ENCODE measurements at places on chromosomes 12 and 14.

- DNase-seq: no peak
Measured at GRCh38 chr12:93827669-93828068, 150.5 kb downstream of the CRADD start.

- DNase-seq: no peak
Measured at GRCh38 chr14:98169170-98169587, 1102.8 kb downstream of the BCL11B start.

- peak; percentile 2 for DNase-seq
Measured at GRCh38 chr12:122730215-122731014, at the start of gene HCAR1. TSS of gene HCAR1 (minus strand) at chr12:122730844. CDS start at chr12:122730339, 505 bp downstream.

- DNase-seq: no peak
Measured at GRCh38 chr12:127263621-127264020, 1003.3 kb upstream of the TMEM132C start.

- no peak for DNase-seq
Measured at GRCh38 chr12:6049587-6049986, 74.9 kb downstream of the VWF start.

GRCh38 chr12:106780010-106780631, 5.6 kb downstream of the RIC8B start:
- DNase-seq: peak; percentile 49
